ENCODE measurements at places on chromosomes 6 and 20. TPM values are rescaled to one million over a fixed set of nuclear protein-coding genes. Genes with fewer than 3 reads are reported as not detected.

GRCh38 chr6:43628393-43629103 is 516 bp downstream of the GTPBP2 start:
- H3K4me3 ChIP-seq, result peak overlapping the region; percentile 93
- no peaks in the 10 kb centered on the region for H3K27me3 ChIP-seq
- peak overlapping the region; percentile 96 for H3K27ac ChIP-seq
- H3K4me1 ChIP-seq, result peaks cover 33% of the 10 kb centered on the region
- DNase-seq, result peak; percentile 75
- peaks cover 36% of the 10 kb centered on the region for H3K36me3 ChIP-seq

The ITPA gene
- total RNA-seq, result 45.0 TPM

The SOX18 gene
- 2.2 TPM for total RNA-seq

The PHACTR3 gene
- total RNA-seq, result 7.0 TPM

GRCh38 chr6:132683543-132683942 is 24.6 kb upstream of the TAAR1 start:
- H3K4me1 ChIP-seq, result no peaks in the 10 kb centered on the region
- no peaks in the 10 kb centered on the region for H3K36me3 ChIP-seq
- H3K27me3 ChIP-seq, result no peaks in the 10 kb centered on the region
- H3K4me3 ChIP-seq, result no peak overlapping the region

Measured in muscle of leg (tissue), 16 donors.